CD4-positive, alpha-beta T cell treated with Interleukin-17A for 1 hour (primary cell): ENCODE measurements at places on chromosomes 11 and 22.
A peak's percentile ranks its signal among the peaks of the same experiment; 100 is the strongest.

DNA sequence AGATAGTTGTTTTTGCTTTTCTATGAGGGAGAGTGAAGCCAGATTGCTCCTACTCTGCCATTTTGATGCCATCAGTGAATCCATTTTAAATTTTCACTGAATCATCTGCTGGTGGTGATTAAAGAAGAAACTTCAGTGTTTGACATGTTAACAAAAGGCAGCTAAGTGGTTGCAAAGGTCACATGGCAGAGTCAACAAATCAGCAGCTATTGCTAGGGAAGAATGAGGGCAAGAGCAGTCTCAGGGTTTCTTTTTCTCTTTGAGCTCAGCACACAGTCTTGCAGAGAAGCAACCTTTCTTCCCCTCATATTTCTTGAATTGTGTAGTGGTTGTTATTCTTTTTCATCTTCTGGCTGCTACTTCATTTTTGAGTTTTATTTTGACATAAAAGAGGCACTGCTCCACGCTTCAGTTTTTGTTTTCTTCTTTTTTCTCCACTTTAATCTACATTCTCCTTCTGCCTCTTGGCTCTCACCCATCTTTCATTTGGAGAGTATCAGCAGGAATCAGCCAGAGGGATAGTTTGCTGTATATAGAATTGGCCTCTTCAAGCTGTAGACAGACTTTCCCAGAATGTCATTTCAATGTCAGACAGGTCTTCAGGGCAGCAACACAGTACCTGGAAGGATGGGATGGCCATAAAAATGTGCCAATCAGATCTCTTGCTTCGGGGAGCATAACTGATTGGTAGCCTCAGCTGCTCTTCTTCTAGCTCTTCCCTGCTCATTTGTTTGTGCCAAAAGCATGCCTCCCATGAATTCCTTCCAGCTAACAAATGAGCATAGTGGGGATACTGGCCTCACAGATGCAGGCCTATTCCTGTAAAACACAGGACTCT lies 153.9 kb downstream of the TRPC6 start:
- no peak for DNase-seq

- no peak for DNase-seq
Observed at GRCh38 chr22:48456449-48456848, 1371.2 kb downstream of the BRD1 start.

GRCh38 chr22:42431401-42432019 lies 693 bp downstream of the NFAM1 start:
- no peak for DNase-seq

DNA sequence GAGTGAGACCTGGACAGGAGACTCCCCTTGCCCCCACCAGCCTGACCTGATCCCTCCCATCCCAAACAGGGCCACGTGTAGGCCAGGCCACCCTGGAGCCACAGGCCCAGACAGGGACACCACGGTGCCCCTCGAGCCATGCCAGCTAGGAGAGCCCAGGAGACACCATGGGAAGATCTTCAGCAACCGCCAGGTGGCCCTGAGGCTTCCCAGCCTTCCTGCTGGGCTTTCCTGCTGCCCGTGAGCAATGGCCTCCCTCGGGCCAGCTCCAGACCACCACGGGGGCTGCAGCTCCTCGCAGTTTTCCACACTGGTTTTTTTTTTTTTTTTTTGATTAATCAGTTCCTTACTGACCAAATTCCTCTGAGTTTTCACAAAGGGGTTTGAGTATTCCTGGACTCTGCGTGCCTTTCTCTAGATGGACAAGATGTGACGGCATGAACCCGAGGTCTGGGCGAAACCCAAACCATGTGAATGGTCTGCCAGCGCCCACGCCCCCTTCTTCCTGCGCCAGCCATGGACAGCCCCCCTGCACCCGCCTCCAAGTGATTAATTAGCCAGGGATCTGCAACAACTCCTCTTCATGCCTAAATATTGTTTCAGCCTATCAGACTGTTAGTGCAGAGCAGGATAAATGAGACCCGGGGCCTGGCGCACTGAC lies 40.9 kb downstream of the TBX1 start:
- DNase-seq = no peak

- no peak for DNase-seq
Observed at GRCh38 chr11:18367431-18367830, 26.9 kb upstream of the LDHA start.

GRCh38 chr22:49656291-49656851 lies 171.3 kb downstream of the BRD1 start:
- DNase-seq = no peak

GRCh38 chr11:70049045-70049444 lies 29.1 kb upstream of the ANO1 start:
- DNase-seq = no peak

GRCh38 chr11:69007975-69008381 lies 5.1 kb downstream of the MRGPRF start:
- DNase-seq = no peak

DNA sequence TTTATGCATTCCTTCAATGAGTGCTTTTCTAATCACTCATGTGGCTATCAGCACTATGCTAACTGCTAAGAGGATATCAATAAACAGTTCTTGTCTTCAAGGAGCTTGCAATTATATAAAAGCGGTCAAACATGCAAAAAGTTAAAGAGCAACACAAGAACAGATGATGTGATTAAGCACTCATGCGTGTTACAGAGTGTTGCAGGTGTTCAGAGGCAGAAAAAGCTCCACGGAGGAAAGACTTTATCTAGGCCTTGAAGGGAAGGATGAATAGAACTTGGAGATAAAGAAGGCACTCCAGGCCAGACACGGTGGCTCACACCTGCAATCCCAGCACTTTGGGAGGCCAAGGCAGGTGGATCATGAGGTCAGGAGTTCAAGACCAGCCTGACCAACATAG lies 13.6 kb downstream of the CD3E start:
- no peak for DNase-seq

- no peak for DNase-seq
Observed at GRCh38 chr22:27032091-27032761, 374.8 kb downstream of the MIAT start.

GRCh38 chr22:44567846-44568493 lies 69.9 kb upstream of the RTL6 start:
- peak; percentile 62 for DNase-seq

DNA sequence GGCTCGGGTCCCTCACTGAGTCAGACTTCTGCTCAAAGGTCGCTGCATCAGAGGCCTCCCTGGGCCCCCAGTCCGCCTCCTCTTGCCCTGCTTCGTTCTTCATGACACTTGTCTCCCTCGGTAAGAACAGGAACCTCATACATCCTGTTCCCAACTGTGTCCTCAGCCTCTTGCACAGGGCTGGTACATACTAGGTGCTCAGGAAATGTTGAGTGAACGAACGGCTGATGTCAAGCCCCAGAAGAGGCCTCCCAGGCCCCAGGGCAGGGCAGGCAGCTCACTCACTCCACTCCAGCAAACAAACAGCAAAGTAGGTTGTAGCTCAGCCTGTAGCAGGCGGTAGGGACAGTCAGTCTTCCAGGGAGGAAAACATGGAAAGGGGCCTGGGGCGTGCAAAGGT lies 17.2 kb downstream of the SYNGR1 start:
- DNase-seq = no peak

DNA sequence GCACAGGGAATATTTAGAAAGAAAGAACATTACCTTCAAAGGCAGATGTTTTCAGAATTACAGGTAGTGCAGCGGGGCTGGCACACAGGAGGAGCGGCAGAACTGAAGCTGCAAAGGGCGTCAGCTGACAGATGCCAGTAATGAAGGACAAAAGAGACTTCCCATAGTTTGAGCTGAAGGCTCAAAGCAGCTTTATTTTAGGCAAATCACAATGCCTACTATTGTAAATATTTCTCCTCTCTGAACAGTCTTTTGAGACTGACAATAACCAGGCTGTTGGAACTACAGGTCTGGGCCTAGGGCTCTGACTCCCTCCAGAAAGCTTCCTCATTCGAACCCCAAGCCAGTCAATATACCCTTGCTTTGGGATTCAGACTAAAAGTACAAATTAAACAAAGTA lies 256.9 kb upstream of the NARS2 start:
- no peak for DNase-seq

DNA sequence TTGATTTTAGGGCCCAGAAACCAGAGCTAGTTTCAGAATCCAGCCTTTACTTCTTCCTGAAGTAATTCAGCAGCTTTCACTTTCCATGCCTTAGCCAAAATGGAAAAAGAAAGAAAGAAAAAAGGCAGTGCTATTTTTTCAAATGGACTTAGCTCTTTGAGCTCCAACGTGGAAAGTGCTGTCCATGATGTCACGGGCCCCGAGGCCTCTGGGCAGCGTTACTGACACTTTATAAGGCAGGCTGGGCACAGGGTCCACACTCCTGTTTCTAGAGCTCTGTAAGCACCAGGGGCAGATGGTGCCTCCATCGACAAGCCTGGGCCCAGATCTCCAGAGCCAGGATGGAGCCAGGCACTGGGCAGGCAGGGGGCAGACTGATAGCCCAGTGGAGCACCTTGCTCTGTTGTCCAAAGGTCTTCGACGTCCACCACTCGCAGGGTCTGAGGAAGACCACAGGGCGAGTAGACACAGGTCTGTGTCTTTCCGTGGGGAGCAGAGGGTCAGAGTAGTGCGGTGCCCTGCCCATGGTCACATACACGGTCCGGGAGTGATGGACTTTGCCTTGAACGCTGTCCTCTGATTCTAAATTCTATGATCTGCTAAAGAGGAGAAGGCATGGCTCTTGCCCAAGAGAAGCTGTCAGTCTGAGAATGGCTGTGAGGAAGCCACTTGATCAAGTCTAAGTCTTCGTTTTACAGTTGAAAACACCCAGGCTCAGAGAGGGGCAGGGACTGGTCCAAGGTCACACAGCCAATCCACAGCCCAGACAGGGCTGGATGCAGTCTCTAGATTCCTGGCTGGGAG lies 22.0 kb upstream of the WNT11 start:
- DNase-seq = no peak

DNA sequence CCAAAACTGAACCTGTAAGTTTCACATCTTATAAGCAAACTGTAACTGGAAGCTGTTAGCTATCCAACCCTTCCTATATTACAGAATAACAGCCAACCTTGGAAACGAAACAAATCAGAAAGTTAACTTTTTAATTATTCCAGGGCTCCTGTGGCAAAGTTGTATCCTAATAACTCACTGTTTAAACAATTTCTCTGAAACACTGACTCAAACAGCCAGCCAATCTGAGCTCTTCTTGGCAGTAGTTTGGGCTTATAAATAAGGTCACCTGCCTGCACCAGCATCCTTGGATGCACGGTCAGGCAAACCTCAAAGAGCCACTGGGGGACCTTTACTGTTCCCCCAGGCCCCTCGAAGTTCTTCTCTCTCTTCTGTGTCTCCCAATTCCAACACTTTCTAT lies 5.0 kb downstream of the CELSR1 start:
- DNase-seq = no peak

- peak; percentile 74 for DNase-seq
Observed at GRCh38 chr22:46036558-46037408, 59.8 kb upstream of the WNT7B start.

DNA sequence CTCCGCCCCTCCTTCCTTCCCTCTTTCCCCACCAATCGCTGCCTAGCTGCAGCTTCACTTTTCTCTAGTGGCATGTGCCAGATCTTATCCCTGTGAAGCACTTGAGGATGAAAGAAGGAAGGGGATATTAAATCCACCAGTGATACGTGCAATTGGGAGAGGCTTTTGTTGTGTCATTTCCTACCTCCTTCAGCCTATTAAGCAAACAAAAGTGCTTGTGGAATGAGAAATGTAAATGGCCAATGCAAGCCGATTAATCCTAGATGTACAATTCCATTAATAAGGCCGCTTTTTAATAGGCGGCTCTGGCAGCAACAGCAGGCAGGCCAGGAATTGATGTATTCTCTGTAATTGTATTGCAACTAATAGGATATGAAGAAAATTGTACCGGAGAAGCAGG lies 23.3 kb downstream of the NTM start:
- DNase-seq = no peak

DNA sequence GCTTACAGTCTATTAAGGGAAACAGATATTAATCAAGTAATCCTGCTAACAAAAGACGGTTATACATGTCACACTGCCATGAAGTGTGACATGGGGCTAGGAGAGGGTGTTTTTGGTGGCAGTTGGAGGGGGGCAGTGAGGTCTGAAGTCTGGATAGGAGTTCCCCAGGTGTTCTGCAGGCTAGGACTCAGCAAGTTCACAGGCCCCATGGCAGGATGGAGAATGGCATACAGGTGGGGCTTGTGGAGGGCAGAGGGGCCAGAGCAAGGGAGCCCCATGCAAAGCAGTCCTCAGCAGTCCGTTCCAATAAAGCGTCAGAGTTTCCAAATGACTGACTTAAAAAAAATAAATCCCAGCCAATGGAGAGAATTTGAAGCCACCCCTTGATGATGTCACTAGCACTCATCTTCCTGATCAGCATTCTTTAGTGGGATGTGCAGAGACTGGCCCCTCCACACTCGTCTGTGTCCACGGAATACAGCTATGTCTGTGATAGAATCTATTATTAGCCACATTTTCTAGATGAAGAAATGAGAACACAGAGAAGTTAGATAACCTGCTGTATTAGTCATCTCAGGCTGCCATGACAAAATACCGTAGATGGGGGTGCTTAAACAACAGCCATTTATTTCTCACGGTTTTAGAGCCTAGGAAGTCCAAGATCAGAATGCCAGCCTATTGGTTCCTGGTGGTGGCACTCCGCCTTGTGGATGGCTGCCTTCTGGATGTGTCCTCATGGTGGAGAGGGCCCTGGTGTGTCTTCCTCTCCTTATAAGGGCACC lies 32.6 kb downstream of the PRDM11 start:
- DNase-seq = no peak

GRCh38 chr11:121281698-121282097 lies 10.9 kb upstream of the SC5D start:
- no peak for DNase-seq

DNA sequence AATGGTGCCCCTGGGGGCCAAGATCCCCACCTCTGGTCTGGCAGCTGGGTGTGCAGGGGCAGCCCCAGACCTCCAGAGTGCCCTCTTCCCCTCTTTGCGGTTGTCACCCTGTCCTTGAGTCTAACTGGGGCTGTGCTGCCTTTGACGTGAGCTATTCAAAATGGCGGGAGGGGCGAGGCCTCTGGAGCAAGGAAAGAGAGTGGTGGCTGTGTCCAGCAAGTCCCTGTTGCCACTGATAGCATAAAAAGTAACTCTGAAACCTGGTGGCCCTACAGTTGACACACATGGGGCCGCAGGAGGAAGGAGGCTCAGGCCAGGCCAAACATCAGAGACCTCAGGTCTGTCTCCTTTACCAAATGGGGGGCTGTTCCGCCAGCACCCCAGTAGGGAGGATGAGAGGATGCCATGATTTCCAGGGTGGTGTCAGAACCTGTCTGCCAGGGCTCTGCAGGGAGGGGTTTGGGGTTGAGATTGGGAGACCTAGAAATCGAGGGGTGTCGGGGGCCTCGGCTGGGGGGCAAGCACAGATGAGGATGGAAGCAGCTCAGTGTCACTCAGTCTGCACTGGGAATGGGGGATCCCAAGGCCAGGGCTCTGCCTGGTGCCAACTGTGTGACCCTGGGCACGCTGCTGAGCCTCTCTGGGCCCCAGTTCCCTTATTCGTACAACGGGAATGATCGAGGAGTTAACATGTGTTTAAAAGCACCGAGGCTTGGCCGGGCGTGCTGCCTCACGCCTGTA lies 49.2 kb upstream of the KCNQ1OT1 start:
- DNase-seq = no peak

- peak; percentile 32 for DNase-seq
Observed at GRCh38 chr11:116932181-116932580, 94.8 kb upstream of the APOA1 start.

DNA sequence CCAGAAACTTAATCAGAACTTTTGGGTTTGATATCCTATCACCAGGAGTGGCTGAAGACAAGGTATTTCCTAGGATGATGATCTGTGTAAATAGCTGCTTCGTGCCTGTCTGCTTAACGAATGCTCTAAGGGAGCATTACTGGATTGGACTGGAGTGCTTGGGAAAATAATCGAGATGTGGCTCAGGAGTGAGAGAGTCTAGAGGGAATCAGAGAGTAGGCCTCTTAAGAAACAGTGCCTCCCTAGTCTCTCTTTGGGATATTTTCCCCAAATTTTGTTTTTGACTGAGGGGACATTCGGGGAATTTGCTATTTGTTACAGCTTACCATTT lies 2.5 kb downstream of the MAML2 start:
- no peak for DNase-seq
